ENCODE measurements at places on chromosomes 16 and 17.

- DNase-seq = no peak
These were observed 590 bp downstream of the ITGAX start for GRCh38 chr16:31355431-31356100.

- DNase-seq = no peak
These were observed at the start of gene SYT17 for GRCh38 chr16:19167710-19168370. Gene SYT17, plus strand, starts transcription at chr16:19168240. Its CDS starts 407 bp downstream, at chr16:19168647.

DNA sequence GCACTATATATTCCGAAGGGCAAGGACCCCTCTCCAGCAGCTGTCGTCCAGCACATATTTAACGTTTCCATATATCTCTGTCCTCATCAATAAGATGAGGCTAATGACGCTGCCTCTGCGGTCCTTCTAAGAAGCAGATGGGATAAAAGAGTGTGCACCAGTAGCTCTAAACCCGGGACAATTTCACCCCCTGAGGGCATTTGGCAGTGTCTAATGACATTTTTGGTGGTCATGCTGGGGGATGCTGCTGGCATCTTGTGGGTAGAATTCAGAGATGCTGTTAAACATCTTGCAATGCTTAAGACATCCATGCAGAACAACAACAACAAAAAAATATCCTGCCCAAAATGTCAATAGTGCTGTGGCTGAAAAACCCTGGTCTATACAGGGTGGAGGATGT is 372.9 kb downstream of the CDH13 start:
- DNase-seq = no peak

DNA sequence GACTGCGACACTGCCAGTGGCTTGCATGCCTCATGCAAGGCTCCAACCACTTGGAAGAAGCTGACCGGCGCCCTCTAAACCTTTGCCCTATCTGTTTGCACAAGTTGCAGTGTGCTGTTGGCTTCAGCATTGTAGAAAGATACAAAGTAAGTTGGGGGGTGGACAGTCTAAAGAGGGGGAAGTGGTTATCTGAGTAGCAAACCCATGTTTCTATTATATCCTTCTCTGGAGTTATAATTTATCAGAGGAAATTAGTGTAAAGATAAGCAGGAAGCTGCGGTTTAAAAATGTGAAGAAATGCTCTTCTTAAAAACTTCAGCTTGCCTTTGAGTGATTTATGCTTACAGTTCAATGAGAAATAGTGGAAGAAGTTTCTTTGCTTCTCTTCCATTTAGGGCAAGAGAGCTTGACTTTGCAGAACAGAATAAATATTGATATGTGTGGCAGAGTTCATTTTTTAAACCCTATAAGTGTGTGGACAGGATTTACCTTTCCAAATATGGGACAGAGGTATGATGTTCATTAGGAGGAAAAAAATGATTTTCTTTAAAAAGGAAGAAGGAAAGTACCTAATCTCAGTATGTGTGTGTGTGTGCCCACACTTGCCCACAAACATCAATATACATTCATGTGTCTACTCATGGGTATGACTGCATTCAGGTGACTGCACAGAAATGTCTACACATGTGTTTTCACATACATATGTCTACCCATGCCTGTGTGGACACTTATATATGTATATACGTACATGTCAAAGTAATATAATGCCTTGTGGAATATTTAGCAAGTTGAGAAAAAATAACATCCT is 8.1 kb downstream of the AMZ2 start:
- no peak for DNase-seq

DNA sequence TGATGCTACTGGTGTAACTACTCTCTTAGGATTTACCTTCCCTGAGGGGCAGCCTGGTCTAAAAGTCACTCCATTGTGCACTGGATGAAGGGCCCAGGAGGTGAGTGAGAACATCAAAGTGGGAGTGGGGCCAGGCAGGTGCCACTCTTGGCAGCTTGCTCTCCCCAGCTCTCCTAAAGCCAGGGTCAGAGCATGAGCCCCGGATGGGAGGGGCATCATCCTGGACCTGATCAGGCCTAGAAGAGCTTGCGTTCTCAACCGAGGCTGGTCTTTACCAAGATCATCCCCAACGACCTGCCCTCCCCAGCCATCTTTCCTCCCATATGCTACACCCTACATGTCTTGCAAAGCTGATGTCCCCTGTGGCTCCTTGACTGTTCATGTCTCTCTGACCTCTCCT is 87.1 kb downstream of the AIPL1 start:
- no peak for DNase-seq

GRCh38 chr16:58123896-58124600 is 5.1 kb downstream of the CFAP20 start:
- no peak for DNase-seq
